ENCODE measurements at places on chromosomes 3 and 15.

GRCh38 chr15:74657846-74658245 is 38.0 kb downstream of the EDC3 start:
- DNase-seq, result no peak

GRCh38 chr15:88032787-88033186 is 223.8 kb downstream of the NTRK3 start:
- no peak for DNase-seq

DNA sequence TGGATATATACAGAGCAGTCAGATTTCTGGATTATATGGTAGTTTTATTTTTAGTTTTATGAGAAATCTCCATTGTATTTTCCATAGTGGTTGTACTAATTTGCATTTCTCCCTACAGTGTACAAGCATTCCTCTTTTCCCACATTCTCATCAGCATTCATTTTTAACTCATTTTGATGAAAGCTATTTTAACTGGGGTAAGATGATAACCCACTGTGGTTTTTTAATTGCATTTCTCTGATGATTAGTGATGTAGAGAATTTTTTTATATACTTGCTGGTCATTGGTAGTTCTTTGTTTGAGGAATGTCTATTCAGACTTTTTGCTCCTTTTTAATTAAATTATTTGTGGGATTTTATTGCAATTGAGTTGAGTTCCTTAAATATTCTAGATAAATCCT is 903.6 kb downstream of the DIPK2A start:
- no peak for DNase-seq

DNA sequence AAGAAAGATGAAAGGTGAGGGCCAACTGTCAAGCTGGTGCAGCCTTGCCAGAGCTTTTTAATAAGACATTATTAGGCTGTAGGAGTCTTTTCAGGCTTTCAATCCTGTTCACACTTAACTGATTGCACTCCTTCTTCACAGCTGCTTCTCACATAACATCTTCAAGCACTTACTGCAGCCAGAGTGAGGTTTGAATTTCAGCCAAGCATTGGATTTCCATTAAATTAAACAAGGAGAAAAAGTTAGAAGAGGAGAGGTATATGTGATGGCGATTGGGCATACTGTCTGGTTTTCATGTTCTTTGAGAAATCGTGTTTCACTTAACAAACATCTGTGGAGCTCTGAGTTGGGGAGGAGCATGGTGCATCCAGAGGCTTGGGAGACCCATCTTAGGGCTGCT is 392.8 kb upstream of the LRRC3B start:
- DNase-seq, result no peak

- DNase-seq, result no peak
Observed at GRCh38 chr3:195885036-195885891, 23.1 kb downstream of the TNK2 start.

DNA sequence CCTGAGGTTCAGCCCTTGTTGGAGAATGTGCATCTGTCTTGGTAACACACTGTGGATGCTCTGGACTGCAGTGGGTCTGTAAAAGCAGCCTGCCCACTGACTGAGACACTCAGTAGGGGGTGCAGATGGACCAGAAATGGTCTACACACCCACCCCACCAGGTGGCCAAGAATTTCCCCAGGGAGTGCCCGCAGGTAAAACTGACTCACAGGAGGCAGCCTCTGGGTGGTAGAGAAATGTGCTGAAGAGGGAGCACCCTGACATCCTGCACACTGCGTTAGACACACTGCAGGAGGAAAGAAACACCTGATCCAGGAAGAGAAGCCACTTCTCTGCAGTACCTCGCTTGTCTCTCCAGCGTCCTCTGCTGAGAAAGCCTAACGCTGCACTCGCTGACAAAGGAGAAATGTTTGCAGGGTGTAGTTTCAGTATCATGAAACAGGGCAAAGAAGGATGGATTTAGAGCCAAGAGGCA is 109.5 kb upstream of the ABHD17C start:
- no peak for DNase-seq

DNA sequence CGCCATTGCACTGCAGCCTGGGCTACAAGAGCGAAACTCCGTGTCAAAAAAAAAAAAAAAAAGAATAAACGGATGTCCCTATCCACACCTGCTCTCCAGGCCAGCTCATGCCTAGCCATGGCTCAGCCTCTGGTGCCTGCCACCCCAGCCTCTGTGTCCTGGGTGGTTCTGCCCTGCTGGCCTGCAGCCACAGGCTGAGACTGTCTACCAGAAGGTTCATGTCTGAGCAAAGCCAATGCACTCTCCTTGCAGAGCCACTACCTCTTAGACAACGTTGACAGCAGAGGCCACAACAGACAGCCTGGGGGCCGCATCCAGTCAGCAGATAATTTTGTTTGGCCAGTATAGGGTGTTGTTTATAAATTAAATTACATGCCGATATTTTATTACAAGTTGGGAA is 127.7 kb downstream of the ASB7 start:
- DNase-seq, result no peak

DNA sequence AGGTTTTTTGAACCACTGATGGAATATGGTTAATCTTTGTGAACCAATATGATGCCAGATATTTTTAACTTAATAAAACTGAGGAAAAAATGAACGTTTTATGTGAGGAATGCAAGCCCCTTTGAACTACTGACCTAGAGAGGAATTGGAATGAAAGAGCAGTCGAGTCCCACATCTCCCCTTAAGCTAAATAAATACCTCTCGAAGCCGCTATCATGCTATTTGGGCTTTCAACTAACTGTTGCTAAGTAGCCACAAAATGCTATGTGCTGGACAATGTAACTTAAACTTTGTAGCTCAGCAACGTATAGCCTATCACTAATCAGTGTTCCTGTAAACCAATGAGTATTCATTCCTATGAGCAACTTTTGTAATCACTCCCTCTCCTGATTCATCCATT is 1037.2 kb downstream of the SQOR start:
- DNase-seq, result no peak

DNA sequence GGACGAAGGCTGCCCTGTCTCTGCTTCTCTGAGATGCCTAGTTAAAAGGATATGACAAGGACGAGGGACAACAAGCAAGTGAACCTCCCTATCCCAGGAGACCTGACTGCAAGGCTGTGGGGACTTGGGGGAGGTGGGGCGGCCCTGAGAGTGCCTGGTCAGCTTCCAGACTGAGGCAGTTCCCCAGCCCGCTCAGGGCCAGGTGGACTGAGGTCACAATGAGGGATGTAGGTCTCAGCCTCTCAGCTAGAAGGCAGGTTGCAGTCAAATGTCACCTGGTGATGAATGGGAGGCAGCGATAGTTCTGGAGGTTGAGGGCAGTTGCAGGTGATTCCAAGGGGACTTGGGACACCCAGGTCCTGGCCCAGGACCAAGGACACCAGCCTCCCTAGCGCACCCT is 30.6 kb downstream of the TKT start:
- no peak for DNase-seq

GRCh38 chr15:61159901-61160300 is 69.2 kb downstream of the RORA start:
- no peak for DNase-seq

GRCh38 chr3:17742880-17743657 is 638 bp upstream of the TBC1D5 start:
- DNase-seq, result no peak

GRCh38 chr15:53833134-53833624 is 73.7 kb upstream of the WDR72 start:
- no peak for DNase-seq

DNA sequence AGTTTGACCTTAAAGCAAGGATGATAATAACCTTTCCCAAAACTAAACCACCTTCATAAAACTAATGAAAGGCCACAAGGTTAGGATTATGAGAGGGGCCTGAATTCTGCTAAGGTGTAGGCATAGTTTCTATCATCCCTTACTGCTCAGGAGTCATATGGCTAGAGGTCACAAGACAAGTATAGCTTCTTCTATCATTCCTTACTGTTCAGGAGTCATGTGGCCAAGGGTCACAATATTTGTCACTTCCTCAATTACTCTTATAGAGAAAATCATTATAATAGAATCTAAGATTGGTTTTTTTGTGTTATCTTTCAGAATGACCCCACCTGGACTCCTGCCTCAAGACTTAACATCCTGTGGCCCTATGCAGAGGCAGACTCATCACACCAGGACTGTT is 36.6 kb downstream of the HERC1 start:
- no peak for DNase-seq

DNA sequence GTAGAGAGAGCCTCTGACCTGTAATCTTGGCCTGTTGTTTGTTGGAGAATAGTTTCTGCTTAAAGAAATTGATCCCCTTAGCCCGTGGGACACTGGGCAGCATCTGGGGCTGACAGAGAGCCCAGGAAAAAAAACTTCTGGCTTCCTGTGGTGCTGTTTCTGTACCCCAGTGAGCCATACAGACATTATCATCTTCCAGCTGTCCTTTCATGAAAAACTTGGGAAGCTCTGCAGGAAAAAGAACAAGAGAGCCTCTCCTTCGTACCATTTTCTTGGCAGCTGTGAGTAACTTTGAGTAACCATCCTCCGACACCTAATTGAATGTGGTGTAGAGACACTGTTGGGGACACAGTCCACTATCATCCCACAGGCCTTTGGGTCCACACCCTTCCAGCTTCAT is 333.0 kb downstream of the SHQ1 start:
- no peak for DNase-seq

GRCh38 chr15:57578288-57578900 is 13.3 kb upstream of the MYZAP start:
- no peak for DNase-seq

DNA sequence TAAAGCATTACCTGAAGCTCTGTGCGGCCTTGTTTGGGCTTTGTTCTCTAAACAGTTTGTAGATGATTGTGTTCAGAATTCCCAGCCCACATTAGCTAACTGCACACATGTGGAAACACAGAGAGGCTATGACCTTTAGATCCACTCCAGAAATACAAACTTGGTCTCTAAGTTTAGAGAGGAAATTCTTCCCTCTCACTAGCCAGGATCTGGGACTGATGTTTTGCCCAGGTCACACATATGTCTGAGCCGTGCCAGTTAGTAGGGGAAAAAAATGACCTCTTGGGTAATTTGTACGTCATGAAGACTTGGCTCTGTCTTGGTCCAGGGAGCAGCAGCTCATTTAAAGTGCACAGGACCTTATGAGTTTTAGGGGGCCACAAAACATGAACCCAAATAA is 223.1 kb downstream of the RBMS3 start:
- DNase-seq, result no peak

DNA sequence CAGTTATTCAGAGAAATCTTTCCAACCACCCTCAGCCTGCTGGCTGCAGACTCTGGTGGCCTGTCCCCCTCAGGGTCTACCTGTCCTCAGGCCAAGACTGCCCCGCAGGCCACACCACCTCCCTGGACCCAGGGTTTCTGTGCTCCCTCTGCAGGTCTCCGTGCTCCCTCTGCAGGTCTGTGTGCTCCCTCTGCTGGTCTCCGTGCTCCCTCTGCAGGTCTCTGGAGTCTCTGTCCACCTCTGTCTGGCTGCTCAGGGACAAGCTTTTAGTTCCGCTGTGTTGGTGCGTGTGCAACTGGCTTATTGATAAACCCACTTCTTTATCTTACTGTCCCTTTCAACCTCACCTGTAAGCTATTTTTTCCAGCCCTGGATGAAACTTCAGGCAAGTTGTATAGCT is 30.1 kb downstream of the BDH1 start:
- DNase-seq, result no peak

GRCh38 chr15:82679626-82680199 is 30.0 kb downstream of the AP3B2 start:
- DNase-seq, result peak; percentile 2

DNA sequence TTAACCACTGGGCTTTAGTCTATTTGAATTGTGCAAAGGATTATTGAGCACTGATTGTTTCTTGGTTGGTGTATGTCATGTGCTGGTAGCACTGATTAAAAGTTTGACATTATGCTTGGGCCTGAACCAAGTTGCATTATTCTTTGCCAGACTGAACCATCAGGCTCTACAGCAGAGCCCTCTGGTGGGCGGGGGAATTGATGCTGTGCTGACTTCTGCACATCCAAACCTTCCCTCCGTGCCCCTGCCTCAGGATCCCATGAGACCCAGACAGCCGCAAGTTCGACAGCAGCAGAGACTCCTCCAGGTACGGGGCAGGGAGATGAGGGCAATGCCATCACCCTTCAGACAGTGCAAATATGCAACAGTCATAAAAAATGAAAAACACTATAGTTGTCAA is 28.4 kb upstream of the P2RY12 start:
- DNase-seq, result no peak

DNA sequence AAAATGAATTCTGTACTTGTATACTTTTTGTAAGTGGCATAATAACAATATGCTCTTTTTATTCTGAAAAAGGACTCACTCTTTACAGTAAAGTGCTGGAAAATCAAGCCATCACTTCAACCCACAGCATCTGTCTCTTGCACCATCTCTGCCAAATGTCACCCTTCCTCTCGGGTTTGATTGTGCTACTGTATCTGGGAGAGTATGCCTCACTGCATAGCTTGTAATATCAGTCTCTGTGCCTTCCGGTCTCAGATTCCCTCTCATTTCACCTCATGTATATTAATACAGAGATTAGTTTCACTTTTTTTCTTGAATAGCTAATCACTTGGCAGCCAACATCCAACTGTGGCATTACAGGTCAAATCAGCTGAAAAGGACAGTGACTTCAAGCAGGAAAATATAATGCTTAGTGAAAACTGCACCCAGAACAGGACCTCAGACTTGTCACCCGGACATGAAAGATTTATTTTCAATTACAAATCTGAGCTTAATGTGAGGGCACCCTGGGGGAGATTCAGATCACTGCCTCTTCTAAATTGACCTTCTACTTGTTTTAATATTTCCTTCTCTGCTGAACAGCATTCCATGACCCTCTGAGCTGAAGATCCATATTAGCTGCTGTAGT is 605.8 kb upstream of the NAALADL2 start:
- no peak for DNase-seq

DNA sequence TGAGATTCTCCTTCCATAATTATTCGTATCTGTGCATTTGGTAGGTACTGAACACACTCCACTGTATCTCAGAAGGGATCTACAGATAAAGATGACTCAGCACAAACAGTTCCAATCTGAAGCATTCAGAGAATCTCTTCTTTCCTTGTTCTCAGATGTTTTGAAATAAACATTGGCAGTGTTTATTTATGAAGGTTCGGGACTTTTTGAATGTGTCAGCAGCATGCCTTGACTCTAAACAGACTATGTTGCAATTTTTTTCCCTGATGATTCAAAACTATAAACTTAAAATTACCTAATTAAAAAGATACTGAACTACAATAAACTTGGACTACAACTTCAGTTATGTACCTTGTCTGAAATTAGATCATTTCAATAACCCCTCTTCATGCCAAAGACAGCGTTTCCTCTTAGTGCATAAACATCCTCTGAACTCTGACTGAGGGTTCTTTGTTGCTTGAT is 612.9 kb upstream of the TBL1XR1 start:
- DNase-seq, result no peak

Measured in CD4-positive, alpha-beta T cell treated with Interleukin-17A for 4 hours (primary cell).